AG10803 (cell line): ENCODE measurements at places on chromosomes 13 and 19.

GRCh38 chr13:105074755-105075154 lies 1460.7 kb downstream of the EFNB2 start:
- no peak for DNase-seq

DNA sequence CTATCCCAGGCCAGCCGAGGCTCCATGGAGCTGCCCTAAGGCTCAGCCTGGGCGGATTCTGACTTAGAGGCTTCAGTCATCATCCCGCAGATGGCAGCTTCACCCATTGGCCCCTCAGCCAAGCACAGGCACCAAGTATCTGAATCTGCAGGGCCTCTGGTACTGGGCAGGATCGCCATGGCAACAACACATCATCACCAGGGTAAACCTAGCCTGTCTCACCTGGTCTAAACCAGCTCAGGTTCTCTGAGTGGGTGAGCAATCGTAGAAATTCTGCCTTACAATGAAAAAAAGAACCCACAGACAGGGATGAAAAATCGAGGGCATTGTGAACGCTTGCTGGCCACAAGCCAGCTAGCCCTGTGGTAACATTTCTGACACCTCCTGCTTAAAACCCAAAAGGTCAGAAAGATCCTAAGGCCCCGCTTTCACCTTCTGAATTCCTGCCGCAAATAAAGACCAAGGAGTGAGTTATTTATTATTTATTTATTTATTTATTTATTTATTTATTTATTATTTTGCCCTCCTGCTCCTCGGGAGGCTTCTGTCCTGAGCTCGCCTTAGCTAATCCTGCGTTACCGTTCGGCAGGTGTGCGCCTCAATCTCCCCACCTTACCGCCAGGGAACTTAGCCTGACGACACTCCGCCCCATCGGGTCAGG lies 12.0 kb upstream of the CEACAM21 start:
- no peak for DNase-seq

- no peak for DNase-seq
These were observed 105.3 kb downstream of the SLC10A2 start for GRCh38 chr13:102960959-102961358.

DNA sequence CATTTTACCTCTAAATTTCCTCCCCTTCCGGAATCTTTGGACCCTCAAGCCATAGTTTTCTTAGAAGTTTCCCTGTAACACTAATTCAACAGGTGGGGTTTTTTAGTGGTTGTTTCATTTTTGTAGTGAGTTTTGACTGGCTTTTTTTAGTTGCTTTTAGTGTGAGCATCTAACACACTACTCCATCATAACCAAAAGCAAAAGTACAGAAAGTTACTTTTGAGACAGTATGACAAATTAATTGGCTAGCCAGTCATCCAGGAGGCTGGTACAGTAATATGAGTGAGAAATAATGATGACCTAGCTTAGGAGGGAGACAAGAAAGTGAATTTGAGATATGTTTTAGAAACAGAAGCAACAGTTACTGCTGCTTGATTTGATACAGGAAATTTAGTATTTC lies 71.5 kb downstream of the DNAJC15 start:
- no peak for DNase-seq

DNA sequence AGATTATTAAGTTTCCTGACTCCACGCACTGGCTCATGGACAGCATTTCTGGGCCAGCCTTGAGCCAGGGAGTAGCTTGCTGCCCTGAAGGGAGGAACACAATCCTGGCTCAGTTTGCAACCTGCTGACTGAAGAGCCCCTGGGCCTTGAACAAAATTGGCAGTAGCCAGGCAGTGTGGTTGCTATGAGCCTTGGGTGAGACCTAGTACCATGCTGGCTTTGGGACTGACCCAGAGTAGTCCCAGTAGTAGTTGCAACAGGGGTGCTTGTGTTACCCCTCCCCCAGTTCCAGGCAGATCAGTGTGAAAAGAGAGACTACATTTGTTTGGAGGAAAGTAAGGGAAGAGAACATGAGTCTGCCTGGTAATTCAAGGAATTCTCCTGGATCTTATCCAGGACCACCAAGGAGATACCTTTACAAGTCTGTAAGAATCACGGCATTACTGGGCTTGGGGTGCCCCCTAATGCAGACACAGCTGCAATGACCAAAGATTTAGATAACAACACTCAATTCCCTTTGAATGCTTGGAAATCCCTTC lies 22.0 kb downstream of the ITGBL1 start:
- peak; percentile 91 for DNase-seq

GRCh38 chr19:48822514-48822913 lies 11.7 kb upstream of the BCAT2 start:
- DNase-seq: no peak

- DNase-seq: peak; percentile 36
These were observed 823 bp downstream of the TLE5 start for GRCh38 chr19:3061182-3062161.

GRCh38 chr13:98096059-98096458 lies 46.8 kb upstream of the FARP1 start:
- no peak for DNase-seq

DNA sequence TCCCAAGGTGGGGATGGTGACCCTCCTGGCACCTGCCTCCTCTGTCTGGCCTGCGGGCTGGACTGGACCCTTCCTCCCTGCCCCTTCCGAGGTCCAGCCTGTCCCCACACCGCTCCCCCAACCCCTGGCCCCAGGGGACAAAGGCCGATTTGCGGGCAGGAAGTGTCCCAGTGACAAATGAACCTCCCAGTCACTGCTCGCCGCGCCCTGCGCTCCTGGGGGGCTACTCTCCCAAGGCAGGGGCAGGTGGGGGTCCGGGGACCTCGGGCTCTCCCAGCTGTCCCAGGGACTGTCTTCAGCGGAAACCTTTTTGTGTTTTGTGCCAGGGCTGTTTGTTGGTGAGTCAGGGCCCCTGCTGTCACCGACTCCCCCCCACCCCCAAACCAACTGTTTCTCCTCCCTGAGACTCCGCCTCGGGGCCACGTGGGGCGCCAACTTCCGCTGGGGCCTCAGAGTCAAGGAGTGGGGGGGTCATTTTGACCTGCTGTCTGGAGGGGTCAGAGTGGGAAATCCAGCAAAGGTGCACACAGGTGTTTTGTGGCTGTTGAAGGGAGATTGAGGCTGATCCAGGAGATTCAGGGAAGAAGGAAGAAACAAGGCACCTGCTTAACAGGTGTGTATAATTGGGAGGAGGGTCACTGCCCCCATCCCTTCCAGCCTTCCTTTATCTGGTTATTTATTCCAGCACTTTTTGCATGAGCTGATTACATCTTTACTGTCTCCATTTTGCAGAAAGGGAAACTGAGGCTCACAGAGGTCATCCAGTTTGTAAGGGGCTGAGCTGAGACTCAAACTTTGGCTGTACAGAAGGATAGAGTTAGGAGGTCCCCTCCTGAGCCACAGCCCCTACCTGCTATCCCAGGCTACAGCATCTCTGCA lies 831 bp downstream of the PGPEP1 start:
- DNase-seq: peak; percentile 52
